ENCODE measurements at places on chromosomes 1 and 21.

DNA sequence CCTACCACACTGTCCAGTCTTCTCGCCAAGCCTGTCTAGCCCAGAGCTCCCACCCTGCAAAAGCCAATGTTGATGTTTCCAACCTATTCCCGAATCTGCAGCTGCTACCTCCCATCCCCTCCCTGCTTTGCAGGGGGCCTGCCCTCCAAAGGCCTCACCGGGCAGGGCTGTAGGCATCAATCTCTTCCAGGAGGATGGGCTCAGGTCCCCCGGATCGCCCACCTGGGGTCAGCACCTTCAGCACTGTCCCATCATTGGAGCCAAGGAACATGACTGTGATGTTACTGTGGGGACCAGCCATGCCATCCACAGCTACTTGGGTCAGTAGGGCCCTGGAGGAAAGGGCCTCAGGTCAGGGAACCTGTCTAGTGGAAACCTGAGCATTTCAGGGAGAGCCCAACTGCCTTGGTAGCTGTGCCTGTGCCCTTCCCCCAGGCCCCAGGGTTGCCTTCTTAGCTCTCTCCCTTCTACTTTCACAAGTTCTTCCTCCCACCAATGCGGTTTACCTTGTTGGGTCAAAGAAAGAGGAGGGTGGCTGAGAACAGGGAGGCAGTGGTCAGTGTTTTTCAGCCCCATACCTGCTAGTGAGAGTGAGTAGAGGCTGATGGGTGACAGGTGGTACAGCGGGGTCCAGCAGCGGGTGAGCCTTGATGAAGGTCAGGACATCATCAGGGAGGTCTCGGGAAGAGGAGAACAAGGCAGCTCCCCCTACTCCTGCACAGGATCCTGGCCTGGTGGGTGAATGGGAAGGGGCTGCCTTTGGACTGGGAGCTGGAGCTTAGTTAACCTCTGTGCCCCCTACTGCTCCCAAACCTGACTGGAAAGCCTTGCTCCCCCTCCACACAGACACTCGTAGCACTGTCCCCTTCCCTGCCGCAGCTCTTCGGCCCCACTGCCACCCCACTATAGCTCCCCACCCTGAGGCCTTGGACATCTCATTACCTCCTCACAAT, 10.7 kb downstream of the SEMA6C start:
- DNase-seq = no peak

DNA sequence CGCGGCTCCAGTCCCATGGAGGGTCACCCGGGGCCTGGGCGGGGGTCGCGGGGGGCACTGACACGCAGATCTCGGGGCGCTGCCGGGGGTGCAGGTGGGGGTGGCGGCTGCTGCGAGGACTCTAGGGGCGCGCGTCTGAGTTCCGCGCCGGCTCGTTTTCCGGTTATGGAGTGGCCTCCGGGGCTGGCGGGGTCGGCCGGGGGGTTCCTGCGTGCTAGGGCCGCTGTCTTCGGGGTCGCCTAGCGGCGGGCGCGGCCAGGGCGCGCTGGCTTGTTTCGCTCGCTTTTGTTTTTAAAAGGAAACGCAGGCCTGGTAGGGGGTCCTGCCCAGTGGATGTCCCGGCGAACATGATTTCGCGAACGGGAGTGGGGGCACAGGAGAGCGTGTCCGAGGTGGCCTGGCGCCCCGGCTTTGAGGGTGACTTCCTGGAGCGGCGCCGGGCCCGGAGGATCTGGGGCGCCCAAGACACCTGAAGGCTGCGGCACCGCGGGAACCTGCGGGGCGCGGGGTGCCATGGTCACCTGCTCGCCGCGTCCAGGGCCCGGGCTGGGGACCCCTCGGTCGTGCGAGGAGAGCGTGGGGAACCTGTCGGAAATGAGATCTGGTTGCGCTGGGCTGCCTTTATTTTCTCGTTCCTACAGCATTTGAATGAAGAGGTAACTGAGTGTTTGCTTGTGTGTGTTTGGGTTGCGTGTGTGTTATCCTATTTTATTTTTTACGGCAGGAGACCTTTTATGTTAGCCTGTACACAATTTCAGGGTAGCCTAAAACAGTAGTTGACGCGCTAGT, 618 bp downstream of the ETS2 start:
- DNase-seq = peak; percentile 36

DNA sequence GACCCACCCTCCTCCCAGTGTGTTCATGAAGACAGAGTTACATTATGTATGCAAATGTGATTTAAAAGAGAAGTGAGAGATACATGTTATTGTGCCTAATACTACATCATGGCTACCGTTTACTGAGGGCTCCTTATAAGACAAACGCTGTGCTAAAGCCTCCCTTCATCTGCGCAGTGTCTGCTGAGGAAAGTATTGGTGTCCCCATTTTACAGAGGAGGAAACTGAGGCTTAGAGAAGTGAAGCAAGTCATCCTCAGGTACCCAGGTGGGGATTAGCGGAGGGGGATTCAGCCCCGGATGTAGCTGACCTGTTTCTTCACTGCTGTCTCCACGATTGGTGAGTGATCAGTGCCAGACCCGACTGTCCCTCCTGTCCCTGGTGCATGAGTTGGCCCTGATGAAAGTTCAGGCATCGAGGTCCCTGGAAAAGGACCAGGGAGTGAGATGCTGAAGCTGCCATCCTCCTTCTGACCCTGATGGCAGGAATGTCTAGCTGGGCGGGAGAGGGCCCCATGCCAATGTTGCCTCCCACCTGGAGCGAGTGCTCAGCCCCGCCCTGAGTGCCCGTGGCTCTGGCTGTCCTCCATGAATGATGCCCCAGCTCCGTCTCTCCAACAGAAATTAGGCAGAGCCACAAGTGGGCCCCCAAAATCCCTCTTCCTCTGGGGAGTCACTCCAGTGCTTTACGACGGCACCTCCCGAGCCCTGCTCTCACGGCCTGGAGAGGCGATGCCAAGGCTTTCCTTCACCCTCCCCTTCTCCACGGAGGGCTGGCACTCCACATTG, 204.7 kb downstream of the KAZN start:
- no peak for DNase-seq

DNA sequence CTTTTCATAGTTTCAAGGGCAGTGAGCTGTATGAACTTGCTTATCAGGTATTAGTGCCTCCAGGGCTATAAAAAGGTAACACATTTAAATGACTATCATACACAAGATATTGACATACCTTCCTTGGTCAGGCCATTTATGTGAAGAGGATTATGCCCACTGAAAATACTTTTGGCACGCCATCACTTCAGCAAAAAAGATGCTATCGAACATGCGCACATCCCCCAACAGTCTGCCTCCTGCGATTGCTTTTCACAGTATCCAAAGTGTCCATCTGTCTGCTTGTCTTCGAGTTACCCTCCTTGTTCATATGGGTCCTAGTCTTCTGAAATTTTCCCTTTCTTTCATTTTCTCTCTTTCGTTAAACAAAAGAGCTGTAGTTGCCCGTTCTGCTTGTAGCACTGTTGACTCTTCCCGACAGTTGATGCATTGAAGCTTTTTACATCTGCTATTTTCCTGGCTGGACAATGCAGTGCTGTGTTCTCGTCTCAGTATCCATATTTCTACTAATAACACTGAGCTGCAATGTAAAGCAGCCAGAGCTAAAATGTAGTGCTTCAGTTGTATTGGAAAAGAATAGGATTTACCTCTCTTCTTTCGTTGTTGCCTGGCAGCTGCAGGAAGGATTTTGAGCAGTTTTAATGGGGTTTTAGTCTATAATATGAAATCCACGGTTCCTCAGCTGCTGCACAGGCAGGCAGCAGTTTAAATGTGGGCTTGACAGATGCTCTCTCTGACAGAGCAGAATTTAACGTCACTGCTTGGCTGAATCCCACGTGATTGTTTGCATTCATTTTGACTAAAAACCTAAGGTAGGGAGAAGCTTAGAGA, at the start of gene B3GALT2:
TSS of gene B3GALT2 (minus strand) at position 713 of the 831 bp plus-strand sequence. CDS start 5,051 bp downstream, outside the sequence.
- DNase-seq = peak; percentile 42

- DNase-seq = peak; percentile 58
These were observed 2.6 kb downstream of the C1orf21 start for GRCh38 chr1:184389446-184389845.

- no peak for DNase-seq
These were observed 90.8 kb upstream of the TNFSF4 start for GRCh38 chr1:173297798-173298391.

DNA sequence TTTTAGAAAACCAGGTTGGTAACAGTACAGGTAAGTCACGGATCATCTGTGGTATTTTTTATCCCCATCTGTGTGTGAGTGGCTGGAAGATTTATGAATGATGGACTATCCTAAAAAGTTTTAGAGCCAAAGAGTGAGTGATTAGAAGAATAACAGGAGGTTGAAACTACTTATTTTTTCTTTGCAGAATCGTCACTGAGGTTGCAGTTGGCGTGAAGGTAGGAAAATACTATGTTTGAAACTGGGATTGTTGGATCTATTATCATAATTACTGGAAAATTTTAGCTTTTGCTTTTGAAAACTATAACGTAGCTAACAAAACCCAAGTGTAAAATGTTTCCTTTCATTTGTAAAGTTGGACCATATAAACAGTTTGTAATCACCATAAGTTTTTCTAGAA, 1.8 kb downstream of the PTBP2 start:
- DNase-seq = no peak

DNA sequence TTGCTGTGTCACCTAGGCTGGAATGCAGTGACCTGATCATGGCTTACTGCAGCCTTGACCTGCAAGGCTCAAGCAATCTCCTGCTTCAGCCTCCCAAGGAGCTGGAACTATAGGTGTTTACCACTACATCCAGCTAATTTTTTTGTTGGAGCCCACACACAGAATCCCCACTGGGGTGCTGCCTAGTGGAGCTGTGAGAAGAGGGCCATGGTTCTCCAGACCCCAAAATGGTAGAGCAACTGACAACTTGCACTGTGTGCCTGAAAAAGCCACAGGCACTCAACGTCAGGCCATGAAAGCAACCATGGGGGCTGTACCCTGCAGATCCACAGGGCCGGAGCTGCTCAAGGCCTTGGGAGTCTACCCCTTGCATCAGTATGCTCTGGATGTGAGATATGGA, 39.1 kb upstream of the PTPRC start:
- DNase-seq = no peak

GRCh38 chr1:14531519-14531918, 67.0 kb upstream of the KAZN start:
- no peak for DNase-seq

DNA sequence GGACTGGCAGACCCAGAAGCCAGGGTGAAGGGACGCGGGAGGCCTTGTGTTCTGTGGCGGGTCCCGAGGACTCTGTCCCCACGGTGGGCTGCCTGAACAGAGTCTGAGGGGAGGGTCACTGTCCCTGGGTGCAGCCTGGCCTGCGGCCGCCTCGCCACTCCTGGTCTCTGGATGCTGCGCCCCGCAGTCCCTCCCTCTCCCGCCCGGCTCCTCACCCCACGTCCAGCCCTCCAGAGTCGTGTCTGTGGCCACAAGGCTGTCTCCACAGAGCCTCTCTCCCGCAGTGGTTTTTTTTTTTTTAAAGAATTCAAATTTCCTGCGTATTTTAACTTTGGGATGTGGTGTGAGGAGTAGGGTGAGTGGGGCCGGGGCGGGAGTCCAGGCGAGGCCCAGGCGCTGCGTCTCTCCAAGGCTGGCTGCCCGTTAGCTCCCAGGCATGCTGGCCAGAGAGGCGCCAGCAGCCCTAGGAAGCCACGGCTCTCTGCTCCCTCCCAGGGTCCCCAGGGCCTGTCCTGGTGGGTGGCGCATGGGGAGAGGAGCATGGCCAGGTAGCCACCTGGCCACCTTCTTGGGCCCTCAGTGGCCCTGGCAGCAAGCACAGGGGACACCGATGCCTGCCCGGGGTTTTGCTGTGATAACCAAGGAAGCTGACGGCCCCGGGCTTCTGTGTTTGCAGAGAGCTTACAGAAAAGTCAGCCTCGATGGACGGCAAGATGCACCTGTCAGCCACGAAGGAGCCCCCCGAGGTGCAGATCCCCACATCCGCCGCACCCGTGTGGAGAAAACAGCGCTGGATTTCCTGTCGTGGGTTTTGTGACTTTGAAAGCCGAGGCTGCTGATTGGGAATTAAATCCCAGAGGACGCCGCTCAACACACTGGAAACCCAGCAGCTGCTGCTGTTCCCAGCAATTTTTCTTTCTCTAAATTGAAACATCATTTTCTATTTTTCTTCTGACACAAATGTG, 72.8 kb downstream of the MORN1 start:
- DNase-seq = no peak

DNA sequence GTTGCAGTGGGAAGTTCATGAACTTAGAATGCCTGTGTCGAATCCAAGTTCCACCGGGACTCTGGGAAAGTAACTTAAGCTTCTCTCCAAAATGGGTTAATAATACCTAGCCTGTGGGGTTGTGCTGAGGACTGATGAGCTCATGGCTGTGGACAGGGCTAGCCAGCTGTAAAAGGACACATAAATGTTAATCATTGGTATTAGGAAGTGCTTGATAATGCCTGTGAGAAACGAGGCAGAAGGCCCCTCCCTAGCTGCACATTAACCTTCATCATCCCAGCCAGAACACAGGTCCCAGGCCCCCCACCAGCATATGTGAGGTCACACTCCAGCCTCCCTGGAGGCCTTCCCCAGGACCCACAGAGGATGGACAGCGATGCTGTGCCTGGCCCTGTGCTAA, 789 bp upstream of the GJB4 start:
- no peak for DNase-seq

DNA sequence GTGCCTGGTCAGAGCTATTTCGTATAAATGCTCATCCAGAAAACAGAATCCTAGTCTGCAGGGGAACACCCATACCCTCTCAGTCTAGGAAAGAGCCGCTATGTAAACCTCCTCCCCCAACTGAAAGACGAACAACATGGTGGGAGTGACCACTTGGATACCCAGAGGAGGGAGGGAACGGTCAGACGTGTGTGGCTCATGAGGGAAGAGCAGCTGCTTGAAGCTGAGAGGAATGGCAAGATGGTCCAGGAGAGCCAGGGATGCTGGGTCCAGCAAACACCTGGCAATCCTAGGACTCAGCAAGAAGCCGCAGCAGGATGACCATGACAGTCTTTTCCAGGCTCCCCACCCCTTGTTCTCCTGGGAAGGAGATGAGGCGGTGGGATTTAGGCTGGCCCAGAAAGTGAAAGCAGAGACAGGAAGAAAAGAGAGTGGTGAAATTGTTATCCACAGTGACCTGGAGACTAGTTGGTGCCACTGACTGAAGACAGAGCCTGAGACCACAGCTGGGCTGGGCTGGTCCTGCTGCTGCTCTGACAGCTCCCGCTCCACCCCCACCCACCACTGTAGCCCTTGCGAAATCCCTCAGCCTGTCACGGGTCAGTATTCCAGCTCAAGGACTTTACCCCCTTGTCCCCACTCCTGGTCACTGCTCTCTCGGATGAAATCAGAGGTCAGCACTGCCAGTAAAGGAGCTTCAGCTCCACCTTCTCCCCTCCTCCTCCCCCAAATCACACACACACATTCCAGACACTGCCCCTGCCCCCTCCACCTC, 3.6 kb downstream of the CERS2 start:
- peak; percentile 23 for DNase-seq

GRCh38 chr1:79859212-79859948, 852.9 kb upstream of the ADGRL4 start:
- peak; percentile 65 for DNase-seq

DNA sequence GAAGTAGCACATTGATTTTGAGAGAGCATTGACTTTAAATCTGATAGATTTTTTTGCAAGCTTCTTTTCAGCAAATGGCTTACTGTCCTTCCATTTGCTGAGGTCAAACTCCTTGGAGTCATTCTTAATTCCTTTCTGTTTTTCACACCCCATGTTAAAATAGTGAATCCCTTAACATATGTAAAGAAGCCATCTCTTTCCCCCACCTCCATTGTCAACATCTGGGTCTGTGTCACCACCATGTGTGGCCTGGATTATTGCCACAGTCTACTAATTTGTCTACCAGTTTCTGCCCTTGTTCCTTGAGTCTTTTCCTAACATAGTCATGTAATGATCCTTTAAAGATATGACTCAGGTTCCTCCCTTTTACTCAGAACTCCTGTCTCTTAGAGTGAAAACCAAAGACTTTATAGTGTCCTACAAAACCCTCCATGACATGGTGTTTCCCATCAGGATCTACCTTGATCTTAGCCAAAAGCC, 104.7 kb downstream of the ST6GALNAC3 start:
- DNase-seq = no peak
